ENCODE measurements at places on chromosomes 13 and 19.

- no peak for DNase-seq
Measured at GRCh38 chr19:34975056-34975455, 11.0 kb upstream of the ZNF792 start.

DNA sequence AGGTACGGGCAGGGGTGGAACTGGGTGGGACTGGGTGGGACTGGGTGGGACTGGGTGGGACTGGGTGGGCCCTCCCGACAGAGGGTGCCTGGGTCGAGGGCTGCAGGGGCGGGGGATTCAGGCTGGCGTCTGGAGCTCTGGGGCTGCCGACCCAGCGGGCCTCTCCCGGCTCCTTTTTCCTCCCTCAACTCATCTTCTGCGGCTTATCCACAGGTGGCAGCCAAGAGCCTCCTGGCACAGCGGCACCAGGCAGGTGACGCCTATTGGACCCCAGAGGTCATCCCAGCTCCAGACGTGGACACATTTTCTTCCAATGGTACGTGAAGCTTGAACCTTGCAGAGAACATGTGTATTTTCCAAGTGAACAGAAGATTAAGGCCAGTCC is 533 bp downstream of the ZNF544 start:
- no peak for DNase-seq

DNA sequence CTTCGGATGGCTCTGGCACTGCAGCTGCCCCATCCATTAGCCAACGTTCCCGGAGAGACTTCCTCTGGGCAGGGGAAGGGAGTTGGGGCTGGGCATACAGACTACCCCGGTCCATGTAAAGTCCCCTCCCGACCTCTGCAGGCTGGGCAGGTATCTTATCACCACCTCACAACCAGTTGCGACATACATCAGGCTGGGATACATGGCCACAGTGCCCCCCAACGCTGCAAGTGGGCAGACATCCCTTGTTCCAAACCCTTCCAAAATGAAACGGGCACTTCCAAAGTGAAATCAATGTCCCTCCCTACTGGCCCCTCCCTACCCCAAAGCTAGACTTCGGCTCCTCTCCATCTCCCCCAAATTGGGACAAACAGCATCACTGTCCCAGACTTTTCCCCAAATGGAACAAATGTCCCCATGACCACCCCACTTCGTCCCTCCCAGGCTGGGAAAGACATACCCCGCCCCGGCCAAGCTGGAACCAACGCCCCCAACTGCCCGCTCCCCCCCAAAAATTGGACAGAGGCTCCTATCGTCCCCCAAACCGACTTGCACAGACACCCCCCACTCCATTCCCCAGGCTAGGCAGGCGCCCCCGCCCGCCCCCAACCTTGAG is 5.0 kb downstream of the PALM3 start:
- no peak for DNase-seq

DNA sequence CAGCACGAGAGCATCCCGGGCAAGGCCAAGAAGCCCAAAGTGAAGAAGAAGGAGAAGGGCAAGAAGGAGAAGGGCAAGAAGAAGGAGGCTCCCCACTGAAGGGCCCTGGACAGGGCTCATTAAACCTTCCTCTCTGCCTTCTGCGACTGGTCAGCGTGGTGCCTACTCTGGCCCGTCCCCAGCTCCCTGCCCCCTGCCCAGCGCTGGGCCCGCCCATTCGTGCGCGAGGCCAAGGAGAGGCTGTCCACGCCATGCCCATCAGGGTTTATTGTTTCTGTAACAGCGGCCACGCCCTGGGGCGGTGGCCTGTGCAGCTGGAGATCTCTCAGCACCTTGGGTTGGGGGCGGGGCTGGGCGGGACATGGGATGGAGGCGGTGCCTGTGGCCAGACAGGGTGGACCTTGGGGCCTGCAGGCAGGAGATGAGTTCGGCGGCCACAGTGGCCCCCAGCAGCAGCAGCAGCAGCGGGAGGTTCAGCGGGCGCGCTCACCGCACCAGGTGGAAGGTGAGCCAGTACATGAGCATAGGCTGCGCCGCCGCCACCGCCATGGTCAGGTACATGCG is 897 bp downstream of the C19orf33 start:
- no peak for DNase-seq

DNA sequence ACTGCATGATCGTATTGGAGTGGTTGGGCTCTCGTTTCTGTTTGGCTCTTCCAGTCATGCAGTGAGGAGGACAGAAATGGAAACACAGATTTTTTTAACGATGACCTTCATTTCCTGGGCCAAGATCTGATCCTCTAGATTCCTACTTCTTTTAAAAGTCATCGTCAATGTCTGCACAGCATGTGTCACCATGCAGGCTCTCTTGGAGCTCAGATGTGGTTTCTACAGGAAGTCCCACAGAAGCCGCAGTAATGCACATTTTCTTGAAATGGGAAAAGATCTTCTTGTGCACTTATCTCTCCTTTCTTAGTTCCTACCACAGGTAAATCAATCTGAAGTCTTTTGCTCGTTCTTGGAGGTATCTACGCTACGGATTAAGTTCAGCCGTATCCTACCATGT is 626.9 kb downstream of the EFNB2 start:
- no peak for DNase-seq

- DNase-seq = no peak
Measured at GRCh38 chr13:92781965-92782690, 444.5 kb upstream of the GPC6 start.

GRCh38 chr19:18751571-18751970 is 39.5 kb downstream of the COMP start:
- no peak for DNase-seq

- no peak for DNase-seq
Measured at GRCh38 chr13:95236774-95237173, 64.5 kb downstream of the ABCC4 start.

GRCh38 chr13:32581177-32581786 is 5.0 kb upstream of the PDS5B start:
- DNase-seq = no peak

DNA sequence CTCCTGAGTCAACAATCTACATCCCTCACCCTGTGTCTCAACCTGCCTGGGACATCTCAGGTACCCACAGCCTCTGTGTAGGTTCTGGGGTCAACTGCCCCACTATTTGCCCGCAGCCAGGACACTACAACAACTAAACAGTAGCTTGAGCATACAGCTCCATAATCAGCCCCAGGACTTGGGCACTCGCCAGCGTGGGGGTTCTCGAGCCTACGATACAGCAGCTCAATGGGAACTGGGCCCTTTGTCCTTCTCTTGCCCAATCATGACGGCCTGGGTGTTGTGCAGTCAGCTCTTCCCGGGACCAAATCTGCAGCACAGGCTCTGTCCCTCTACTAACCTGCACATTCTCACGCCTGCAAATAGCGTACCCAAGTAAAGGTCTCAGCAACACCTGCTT is 1.3 kb downstream of the ZNF180 start:
- DNase-seq = no peak

- DNase-seq = no peak
Measured at GRCh38 chr13:52405767-52406494, at the start of gene THSD1. THSD1 (minus strand) TSS chr13:52406172; CDS start chr13:52402600, 3,572 bp downstream.

DNA sequence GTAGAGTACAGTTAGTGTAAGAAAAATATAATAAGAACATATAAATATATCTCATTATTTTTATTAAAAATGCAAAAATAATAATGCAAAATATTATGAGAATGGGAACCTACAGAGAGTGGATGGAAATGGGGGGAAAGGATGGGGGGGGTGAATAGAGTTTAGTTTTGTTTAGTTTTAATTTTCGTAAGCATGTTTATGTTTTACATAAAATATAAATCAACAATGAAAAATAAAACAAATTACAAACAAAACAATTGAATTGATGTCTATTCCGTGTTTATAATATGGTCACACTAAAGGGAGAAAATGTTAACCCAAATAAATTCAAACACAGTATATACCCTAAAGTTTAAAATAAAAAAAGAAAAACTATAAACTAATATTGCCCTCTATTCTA is 1717.4 kb upstream of the SPRY2 start:
- no peak for DNase-seq

All from stimulated activated CD8-positive, alpha-beta memory T cell treated with anti-CD3 and anti-CD28 coated beads, Interleukin-2, amount 100 ng/mL, for 1 hour (primary cell).